ENCODE measurements at places on chromosomes 4 and X.

DNA sequence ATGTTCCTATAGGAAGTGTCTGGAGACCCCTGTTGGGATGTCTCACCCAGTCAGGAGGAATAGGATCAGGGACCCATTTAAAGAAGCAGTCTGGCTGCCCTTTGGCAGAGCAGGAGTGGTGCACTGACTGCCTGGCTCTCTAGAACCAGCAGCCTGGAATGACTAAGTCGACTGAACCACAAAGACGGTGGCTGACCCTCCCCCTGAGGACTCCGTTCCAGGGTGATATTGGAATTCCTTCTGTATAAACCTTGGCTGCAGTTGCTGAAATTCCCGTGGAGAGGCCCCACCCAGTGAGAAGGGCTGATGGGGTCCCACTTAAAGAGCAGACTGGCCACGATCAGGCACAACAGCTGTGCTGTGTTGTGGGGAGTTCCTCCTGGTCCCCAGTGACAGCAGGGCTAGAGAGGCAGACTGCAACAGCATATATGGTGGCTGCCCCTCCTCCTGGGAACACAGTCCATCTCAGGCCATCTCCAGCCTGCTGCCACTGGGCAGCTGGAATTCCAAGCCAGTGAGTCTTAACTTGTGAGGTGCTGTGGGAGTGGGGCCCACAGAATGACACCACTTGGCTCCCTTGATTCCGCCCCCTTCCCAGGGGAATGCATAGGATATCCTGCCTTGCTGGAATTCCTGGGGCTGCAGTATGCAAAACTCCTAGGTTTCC is 41.8 kb upstream of the RLIM start:
- DNase-seq = no peak

DNA sequence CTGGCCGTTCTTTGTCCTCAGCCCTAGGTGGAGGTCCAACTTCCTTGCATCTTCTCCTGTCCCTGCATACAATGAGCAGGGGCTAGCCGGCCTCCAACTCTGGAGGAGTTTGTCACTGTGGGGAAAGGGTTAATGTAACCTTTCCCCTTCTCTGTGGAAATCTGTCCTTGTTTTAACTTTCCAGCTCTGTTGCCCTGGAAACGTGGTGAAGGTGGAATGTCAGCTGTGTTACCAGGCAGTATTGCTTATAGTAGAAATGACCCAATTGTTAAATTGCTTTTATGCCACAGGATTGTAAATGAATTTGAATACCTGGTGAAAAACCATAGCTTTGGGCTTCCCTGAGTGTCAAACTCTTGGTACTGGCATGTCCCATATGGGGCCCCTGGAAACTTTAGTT is 131.6 kb upstream of the SCML1 start:
- DNase-seq = no peak

DNA sequence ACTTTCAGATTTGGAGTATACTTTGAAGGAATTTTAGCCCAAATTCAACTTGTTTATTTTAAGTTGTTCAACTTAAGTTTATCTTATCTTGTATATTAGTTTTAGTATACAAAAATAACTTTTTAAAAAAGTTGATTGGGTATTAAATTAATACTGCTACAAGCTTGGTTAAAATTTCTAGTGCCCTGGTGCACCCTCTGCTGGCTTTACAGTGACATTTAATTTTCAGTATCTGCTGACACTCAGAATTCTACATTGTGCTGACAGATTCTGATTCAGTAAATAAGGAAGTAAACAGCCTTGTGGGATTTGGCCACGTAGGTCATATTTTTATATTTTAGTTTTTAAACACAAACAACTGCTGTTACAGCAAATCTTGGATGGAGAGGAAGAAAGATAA is 2.9 kb downstream of the EDA start:
- peak; percentile 19 for DNase-seq

- DNase-seq = peak; percentile 25
Observed at GRCh38 chr4:82136161-82136801, 237.5 kb downstream of the HNRNPD start.

GRCh38 chrX:151902813-151903591 is 9.7 kb upstream of the MAGEA4 start:
- DNase-seq = no peak

DNA sequence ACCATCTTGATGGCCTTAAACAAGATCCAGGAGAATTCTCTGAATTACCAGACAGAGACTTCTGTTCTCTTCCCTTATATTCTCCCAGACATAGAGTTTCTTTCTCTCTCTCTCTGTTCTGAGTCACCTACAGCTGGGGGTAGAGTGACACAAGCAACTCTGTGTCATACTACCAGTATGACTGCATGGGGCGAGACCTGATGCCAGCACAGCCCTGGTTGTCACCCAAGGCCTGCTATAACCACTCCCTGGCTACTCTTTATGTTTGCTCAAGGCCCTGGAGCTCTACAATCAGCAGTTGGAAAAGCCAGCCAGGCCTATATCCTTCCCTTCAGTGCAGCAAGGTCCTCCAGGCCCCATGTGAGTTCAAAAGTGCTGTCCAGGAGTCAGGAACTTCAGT is 114.2 kb upstream of the TENT5D start:
- no peak for DNase-seq

DNA sequence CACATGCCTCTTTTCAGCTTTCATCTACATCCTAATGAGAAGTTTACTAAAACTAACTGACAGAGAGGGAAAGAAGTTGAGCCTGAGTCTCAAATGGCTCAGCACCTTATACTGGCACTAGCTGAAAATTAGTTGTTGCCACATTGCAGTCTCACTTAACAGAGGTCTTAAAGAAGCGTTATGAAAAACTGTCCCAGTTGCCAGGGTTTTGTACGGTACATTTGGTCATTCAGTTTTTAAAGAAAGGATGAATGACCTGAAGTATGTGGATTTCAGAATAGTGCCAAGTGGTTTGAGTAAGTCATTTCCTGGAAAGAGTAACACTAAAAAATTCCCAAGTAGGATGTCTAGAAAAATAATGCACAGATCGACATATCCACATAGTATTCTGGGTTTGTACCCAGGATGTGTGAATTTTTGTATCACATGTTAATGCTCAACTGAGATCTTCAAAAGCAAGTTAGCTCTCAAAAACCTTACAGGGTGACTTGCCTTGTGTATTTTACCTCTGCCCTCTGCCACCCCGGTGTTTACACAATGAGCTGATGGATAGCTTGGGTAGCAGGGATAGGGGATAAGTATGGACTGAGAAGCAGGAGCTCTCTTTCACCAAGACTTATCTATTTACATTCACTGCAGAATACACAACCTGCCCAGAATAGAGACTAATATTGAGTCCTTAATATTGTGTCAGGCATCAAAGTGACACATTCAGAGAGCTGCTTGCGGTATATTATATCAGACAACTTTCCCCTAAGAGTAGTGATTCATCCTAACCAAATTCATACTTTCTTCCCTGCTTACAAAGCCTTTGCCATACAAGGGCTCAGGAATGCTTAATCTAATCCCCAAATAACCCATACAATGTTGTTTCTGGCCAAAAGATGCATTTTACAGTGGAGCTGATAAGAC is 1075.7 kb upstream of the PABPC4L start:
- no peak for DNase-seq

DNA sequence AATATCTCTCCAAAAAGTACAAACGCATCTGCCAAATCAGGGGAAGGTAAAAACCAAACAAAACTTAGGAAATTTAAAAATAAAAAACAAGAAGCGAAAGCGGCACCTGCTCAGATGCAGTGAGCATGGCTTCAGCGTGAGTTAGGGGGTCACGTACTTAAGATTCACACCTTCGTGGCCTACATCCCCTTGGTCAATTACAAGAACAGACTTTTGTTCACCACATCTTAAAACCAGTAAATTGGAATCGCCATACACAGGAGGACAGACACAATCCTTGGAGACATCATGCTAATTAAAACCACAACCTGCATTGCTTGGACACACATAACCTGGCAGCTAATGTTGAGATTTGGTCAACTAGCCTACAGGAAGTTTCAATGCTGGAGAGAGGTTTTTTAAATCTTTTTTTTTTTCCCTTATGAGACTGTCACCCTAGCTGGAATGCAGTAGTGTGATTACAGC is 12.5 kb upstream of the SEL1L3 start:
- no peak for DNase-seq

- no peak for DNase-seq
Observed at GRCh38 chr4:110247591-110247990, 49.2 kb upstream of the ELOVL6 start.

- DNase-seq = no peak
Observed at GRCh38 chr4:71230271-71231128, 108.3 kb upstream of the SLC4A4 start.

DNA sequence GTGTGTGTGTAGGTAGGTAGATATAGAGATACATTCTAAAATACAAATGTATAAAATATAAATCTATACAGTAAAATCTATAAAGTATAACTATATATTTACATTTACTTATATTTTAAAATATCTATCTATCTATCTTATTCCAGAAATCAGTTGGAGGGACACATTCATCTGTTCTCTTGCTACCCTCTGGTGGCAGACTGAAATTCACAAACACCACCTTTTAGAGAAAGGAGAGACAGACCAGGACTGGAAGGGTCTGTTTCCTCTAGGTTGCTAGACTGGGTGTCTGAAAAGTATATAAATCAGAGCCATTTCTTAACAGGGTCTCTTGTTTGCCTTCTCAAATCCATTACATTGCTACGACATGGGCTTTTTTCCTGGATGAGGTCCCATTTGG is 343.0 kb downstream of the OPHN1 start:
- no peak for DNase-seq

DNA sequence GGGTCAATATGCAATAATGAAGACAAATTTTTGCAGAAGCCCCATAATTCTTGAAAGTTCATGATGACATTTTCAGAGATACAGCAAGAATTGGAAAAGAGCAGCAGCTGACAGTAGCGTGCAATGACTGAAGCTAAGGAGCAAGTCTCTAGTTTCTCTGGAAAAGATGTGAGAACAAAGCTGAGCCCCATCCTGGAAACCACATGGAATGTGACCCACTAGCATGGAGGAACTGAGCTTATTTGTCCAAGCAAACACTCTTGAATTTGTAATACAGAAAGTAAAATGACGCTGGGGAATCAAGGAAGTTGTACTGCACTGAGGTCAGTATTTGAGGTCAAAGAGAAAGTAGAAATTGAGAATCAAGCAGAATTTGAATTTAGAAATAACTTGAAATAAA is 1447.2 kb downstream of the FSTL5 start:
- no peak for DNase-seq

GRCh38 chr4:125315576-125316400 is 1.0 kb downstream of the FAT4 start:
- no peak for DNase-seq

DNA sequence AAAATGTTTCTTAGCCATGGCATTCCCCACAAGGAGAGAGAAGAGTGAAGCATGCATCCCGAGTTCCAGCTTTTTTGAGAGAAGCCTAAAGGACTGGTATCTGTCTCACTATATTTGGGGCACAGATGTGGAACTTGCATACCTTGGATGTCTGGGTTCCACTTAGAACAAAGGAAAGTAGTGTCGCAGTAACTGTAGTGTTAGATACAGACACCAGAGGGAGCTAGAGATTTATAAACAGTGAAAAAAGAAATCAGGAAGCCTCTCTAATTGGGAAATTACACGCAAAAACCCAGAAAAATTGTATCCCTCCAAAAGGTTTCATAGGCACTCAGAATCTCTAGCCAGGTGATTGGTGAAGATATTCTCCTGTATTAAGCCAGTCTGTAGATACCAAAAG is 34.4 kb downstream of the AGTR2 start:
- DNase-seq = no peak

DNA sequence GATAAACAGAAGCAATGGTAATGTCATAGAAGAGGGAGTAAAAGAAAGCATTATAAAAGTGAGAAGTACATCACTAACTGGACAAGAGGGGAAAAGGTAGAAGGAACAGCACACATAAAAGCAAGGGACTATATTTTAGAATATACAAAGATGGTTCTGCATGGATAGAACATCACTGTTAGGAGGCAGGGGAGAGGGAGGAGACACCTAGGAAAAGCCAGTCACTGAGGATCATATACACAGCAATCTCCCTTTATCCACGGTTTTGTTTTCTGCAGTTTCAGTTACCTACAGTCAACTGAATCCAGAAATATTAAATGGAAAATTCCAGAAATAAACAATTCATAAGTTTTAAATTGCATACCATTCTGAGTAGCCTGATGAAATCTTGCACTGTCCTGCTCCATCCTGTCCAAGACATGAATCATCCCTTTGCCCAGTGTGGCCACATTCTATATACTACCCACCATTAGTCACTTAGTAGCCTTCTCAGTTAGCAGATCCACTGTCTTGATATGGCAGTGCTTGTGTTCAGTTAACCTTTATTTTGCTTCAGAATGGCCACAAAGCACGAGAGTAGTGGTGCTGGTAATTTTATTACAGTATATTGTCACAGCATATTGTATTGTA is 74.2 kb downstream of the PPA2 start:
- DNase-seq = no peak

DNA sequence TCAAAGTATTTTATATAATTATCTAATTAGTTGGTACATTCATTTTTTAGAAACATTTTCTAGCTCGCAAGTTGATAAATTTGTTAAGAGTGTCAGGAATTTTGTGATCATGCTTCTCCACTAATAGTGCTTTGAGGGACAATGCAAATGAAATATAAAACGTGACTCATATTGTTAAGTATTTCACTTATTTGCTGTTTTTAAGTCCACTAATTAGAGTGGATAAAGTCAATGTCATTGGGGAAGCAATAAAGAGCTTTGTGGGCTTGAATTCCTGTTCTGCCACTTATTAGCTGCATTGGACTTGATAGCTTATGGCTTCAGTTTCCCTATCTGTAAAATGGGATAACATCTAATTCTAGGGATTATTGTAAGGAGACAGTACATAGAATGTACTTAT is 26.5 kb upstream of the ANAPC4 start:
- DNase-seq = no peak

GRCh38 chr4:104976262-104976661 is 170.4 kb upstream of the TET2 start:
- no peak for DNase-seq

GRCh38 chr4:19051831-19052230 is 1030.3 kb upstream of the LCORL start:
- DNase-seq = no peak

GRCh38 chrX:68721546-68721945 is 74.1 kb downstream of the STARD8 start:
- no peak for DNase-seq

- no peak for DNase-seq
Observed at GRCh38 chr4:107900508-107900907, 30.8 kb upstream of the CYP2U1 start.

GRCh38 chr4:24273136-24273535 is 311.2 kb downstream of the DHX15 start:
- no peak for DNase-seq

GRCh38 chrX:155215443-155216178 is 649 bp upstream of the VBP1 start:
- no peak for DNase-seq

DNA sequence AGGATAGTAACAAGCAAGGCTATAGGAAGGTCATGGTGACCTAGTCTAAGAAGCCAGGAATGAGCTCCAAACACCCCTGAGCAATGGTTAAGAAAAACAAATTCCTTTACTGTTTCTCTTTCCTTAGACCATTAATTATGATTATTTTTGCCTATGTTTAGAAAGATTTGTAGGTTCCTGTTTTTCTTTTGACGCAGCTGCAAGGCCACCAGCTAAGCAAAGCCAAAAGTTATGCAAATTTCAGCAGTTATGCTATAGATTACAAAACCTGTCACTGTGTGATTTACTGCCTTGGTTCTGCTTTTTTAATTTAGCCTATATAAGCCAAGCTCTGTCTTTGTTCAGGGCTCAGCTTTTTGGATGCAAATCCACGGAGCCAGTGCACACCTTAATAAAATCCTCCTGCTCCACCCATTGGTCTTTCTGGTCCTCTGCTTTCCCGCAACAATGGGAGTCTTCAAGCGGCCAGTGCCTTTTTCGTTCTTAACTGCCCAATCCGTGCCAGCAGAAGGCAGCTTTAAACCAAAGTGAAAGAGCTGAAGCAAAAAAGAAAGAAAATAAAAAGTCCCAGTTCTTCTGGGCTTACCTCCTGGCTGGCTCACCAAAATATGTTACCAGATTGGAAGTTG is 1.4 kb upstream of the CEP135 start:
- no peak for DNase-seq
